ENCODE measurements at places on chromosomes 6 and 20. TPM values are rescaled to one million over a fixed set of nuclear protein-coding genes. Genes with fewer than 3 reads are reported as not detected.

DNA sequence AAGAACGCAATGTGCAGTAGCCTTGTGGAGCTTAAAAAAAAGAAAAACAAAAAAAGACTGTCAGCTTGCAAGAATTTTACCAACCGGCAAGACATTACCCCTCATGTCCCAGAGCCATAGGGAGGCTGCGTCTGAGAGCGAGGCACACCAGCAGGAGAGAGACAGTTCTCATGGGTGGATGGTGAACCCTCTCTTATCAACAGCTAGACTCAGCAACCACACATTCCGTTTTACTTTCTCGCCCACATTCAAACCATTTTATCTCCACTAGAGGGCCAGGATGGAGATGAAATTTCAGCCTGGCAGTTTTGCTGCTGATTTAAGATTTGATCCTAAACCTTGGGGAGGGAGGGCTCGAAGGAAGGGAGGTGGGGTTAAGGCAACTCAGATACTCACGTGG lies 247.0 kb downstream of the ATXN1 start:
- H3K27me3 ChIP-seq = no peaks in the 10 kb centered on the region
- H3K36me3 ChIP-seq = no peaks in the 10 kb centered on the region
- no peak overlapping the region for H3K4me3 ChIP-seq
- peak; percentile 36 for DNase-seq
- no peak overlapping the region for H3K27ac ChIP-seq

GRCh38 chr20:58619864-58620431 lies 31.1 kb upstream of the STX16 start:
- no peaks in the 10 kb centered on the region for H3K36me3 ChIP-seq
- no peak overlapping the region for H3K27ac ChIP-seq
- H3K4me3 ChIP-seq = no peak overlapping the region
- no peaks in the 10 kb centered on the region for H3K27me3 ChIP-seq
- peaks cover 4% of the 10 kb centered on the region for H3K4me1 ChIP-seq
- no peak for DNase-seq

DNA sequence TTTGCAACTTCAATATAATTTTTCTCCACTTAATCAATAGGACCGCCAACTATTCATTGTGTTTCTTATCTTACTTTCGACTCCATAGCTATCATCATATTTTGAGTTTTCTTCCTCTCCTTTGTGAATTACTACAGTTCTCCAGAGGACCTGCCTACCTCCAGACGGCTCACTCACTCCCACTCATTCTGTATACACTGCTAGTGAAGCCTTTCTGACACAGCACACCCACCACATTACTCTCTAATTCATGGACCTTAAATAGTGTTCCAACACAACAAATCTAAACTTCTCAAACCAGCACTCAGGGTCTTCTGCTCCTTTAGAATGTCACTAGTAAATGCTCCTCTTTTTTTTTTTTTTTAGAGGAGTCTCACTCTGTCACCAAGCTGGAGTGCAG lies 23.8 kb downstream of the FKBP5 start:
- DNase-seq = no peak
- H3K27me3 ChIP-seq = no peaks in the 10 kb centered on the region
- H3K36me3 ChIP-seq = no peaks in the 10 kb centered on the region
- H3K4me1 ChIP-seq = no peaks in the 10 kb centered on the region
- no peak overlapping the region for H3K27ac ChIP-seq

GRCh38 chr6:9250852-9251251 lies 815.5 kb upstream of the SLC35B3 start:
- H3K27ac ChIP-seq = no peak overlapping the region
- no peaks in the 10 kb centered on the region for H3K36me3 ChIP-seq
- H3K27me3 ChIP-seq = peaks cover 3% of the 10 kb centered on the region
- H3K4me1 ChIP-seq = no peaks in the 10 kb centered on the region
- no peak overlapping the region for H3K4me3 ChIP-seq
- DNase-seq = peak; percentile 77

GRCh38 chr6:107716688-107717089 lies 107.4 kb downstream of the SCML4 start:
- no peaks in the 10 kb centered on the region for H3K27me3 ChIP-seq
- no peaks in the 10 kb centered on the region for H3K4me1 ChIP-seq
- H3K36me3 ChIP-seq = no peaks in the 10 kb centered on the region
- no peak for DNase-seq

GRCh38 chr20:31968291-31969126 lies 558 bp downstream of the XKR7 start:
- peaks cover 3% of the 10 kb centered on the region for H3K4me1 ChIP-seq
- DNase-seq = peak; percentile 94
- peaks cover 79% of the 10 kb centered on the region for H3K27me3 ChIP-seq

GRCh38 chr6:11810039-11810541 lies 31.5 kb upstream of the ADTRP start:
- no peaks in the 10 kb centered on the region for H3K36me3 ChIP-seq
- no peaks in the 10 kb centered on the region for H3K27me3 ChIP-seq
- peaks cover 27% of the 10 kb centered on the region for H3K4me1 ChIP-seq

DNA sequence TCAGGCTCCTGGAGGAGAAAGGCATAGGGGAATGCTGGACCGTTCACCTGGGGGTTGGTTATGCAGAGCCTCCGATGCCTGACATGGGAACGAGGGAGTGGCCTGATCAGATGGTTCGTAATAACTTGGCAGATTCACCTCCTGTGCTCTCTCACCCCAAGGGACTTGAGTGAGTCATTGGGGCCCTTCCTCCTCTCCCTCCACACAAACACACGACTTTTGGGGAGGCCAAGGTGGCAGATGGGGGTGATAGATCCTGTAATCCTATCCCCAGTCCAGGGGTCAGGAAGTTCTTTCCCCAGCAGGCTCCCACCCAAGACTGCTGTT lies 45.6 kb upstream of the ARFGEF2 start:
- no peaks in the 10 kb centered on the region for H3K36me3 ChIP-seq
- no peaks in the 10 kb centered on the region for H3K4me1 ChIP-seq
- no peaks in the 10 kb centered on the region for H3K27me3 ChIP-seq

DNA sequence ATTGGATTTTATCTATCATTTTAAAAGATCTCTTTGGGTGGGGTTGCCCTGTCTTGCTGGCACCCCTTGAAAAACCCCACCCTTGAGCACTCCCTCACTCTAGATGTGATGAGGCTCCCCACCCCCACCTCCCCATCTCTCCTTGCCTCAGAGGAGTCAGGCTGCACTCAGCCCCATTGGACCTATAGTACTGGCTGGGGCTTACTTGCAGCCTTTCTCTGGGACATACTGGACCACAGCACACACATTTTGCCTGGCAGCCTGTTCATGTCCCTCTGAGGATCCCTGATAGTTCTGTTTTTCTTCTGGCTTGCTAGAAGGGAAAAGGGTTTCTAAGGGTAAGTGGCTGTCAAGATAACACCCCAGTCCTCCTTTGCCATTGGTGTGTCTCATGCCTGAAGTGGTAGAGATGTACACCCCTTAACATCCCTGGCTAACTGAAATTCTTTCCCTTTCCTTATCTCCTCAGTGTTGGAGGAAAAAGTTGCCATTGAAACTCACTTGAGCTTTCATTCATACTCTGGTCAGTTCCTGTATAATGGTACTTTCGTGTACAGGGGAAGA lies 553.4 kb upstream of the CITED2 start:
- no peak for DNase-seq
- peaks cover 14% of the 10 kb centered on the region for H3K4me1 ChIP-seq
- H3K36me3 ChIP-seq = no peaks in the 10 kb centered on the region
- no peak overlapping the region for H3K27ac ChIP-seq
- H3K27me3 ChIP-seq = no peaks in the 10 kb centered on the region

GRCh38 chr6:143426026-143426425 lies 24.5 kb downstream of the ADAT2 start:
- peaks cover 3% of the 10 kb centered on the region for H3K4me1 ChIP-seq
- H3K36me3 ChIP-seq = no peaks in the 10 kb centered on the region
- H3K4me3 ChIP-seq = no peak overlapping the region
- no peak for DNase-seq

GRCh38 chr6:118639054-118639964 lies 12.1 kb downstream of the CEP85L start:
- H3K4me3 ChIP-seq = no peak overlapping the region
- no peak for DNase-seq
- no peaks in the 10 kb centered on the region for H3K4me1 ChIP-seq
- no peaks in the 10 kb centered on the region for H3K27me3 ChIP-seq

DNA sequence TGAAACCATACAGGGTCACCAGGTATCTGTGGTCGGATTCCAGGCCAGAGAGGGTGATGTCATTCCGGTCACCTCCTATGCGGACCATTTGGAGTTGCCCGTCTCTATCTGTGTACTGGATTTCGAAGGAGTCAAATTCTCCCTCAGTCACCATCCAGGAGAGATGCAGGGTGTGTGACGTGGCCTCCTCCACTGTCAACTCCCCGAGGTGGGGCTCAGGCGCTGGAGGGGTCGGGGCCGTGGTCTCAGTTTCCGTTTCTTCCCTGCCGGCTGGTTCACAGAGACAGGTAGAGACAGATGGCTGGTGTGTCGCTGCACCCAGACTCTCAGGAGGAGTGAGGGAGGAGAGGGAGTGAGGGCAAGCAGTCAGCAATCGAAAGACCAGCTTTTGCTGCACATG lies 30.7 kb downstream of the CYP21A2 start:
- no peak overlapping the region for H3K4me3 ChIP-seq
- H3K36me3 ChIP-seq = no peaks in the 10 kb centered on the region
- H3K27ac ChIP-seq = no peak overlapping the region
- H3K4me1 ChIP-seq = no peaks in the 10 kb centered on the region
- no peak for DNase-seq

- no peak overlapping the region for H3K27ac ChIP-seq
- no peaks in the 10 kb centered on the region for H3K27me3 ChIP-seq
- peak; percentile 37 for DNase-seq
- H3K4me1 ChIP-seq = peaks cover 13% of the 10 kb centered on the region
- H3K4me3 ChIP-seq = no peak overlapping the region
These were observed 38.4 kb upstream of the ARHGAP18 start for GRCh38 chr6:129748212-129748900.

GRCh38 chr6:43310134-43310533 lies 1.5 kb upstream of the CRIP3 start:
- no peak overlapping the region for H3K4me3 ChIP-seq
- H3K36me3 ChIP-seq = no peaks in the 10 kb centered on the region
- no peak for DNase-seq

- no peak overlapping the region for H3K4me3 ChIP-seq
- no peak overlapping the region for H3K27ac ChIP-seq
- H3K36me3 ChIP-seq = no peaks in the 10 kb centered on the region
- H3K4me1 ChIP-seq = peaks cover 11% of the 10 kb centered on the region
These were observed 20.2 kb upstream of the TNFAIP3 start for GRCh38 chr6:137846772-137847313.

GRCh38 chr20:5833309-5833941 lies 83.2 kb downstream of the SHLD1 start:
- no peaks in the 10 kb centered on the region for H3K27me3 ChIP-seq
- no peak for DNase-seq
- no peaks in the 10 kb centered on the region for H3K36me3 ChIP-seq
- H3K4me3 ChIP-seq = no peak overlapping the region
- no peak overlapping the region for H3K27ac ChIP-seq
- no peaks in the 10 kb centered on the region for H3K4me1 ChIP-seq

DNA sequence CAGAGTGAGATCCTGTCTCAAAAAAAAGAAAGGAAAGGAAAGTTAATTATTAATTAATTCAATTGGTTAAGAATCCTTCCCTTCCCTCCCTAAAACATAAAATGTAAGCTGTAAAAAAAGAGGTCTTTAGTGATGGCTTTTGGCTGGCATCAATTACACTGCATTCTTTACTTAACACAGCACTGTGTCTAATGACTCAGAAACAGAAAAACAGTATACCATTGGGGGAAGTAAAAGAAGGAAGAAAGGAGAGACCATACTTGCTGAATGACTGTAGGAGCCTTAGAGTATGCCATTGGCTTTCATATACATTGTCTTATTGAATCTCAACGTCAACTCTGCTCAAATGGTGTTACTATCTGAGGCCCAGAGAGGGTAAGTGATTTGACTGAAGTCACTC lies 18.3 kb upstream of the CITED2 start:
- H3K4me3 ChIP-seq = no peak overlapping the region
- H3K4me1 ChIP-seq = peaks cover 8% of the 10 kb centered on the region
- peak overlapping the region; percentile 38 for H3K27ac ChIP-seq
- H3K36me3 ChIP-seq = no peaks in the 10 kb centered on the region

GRCh38 chr20:18276821-18277220 lies 11.5 kb upstream of the ZNF133 start:
- no peak overlapping the region for H3K4me3 ChIP-seq
- no peaks in the 10 kb centered on the region for H3K4me1 ChIP-seq
- peaks cover 10% of the 10 kb centered on the region for H3K27me3 ChIP-seq
- DNase-seq = peak; percentile 88
- H3K36me3 ChIP-seq = no peaks in the 10 kb centered on the region
- no peak overlapping the region for H3K27ac ChIP-seq

- DNase-seq = no peak
- no peak overlapping the region for H3K27ac ChIP-seq
- H3K36me3 ChIP-seq = no peaks in the 10 kb centered on the region
- H3K4me3 ChIP-seq = no peak overlapping the region
These were observed 143.7 kb downstream of the BTBD9 start for GRCh38 chr6:38495922-38496635.

- no peaks in the 10 kb centered on the region for H3K4me1 ChIP-seq
- H3K27me3 ChIP-seq = no peaks in the 10 kb centered on the region
- H3K36me3 ChIP-seq = no peaks in the 10 kb centered on the region
These were observed 19.3 kb upstream of the WFDC2 start for GRCh38 chr20:45450097-45450818.

DNA sequence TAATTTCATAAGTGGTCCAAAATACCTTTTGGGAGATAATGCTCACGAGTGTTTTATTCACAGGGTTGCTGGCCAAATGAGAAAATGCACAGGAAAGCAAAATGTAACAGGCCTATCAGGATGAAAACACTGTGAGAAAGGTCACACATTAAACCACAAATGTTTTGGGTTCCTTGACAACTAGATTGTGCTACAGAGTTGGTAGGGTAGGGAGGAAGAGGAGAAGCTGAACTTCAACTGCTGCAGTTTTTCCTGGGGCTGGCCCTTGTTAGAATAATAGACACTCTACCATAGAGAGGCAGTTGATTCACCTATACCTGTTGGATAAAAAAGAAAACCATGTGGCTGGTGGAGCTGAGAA lies 28.1 kb upstream of the PAQR8 start:
- H3K27ac ChIP-seq = peak overlapping the region; percentile 65
- peaks cover 41% of the 10 kb centered on the region for H3K4me1 ChIP-seq
- no peak for DNase-seq
- no peak overlapping the region for H3K4me3 ChIP-seq

GRCh38 chr6:24026050-24026449 lies 100.0 kb upstream of the NRSN1 start:
- no peaks in the 10 kb centered on the region for H3K36me3 ChIP-seq
- no peak overlapping the region for H3K27ac ChIP-seq
- H3K4me3 ChIP-seq = no peak overlapping the region
- no peaks in the 10 kb centered on the region for H3K4me1 ChIP-seq
- DNase-seq = no peak

DNA sequence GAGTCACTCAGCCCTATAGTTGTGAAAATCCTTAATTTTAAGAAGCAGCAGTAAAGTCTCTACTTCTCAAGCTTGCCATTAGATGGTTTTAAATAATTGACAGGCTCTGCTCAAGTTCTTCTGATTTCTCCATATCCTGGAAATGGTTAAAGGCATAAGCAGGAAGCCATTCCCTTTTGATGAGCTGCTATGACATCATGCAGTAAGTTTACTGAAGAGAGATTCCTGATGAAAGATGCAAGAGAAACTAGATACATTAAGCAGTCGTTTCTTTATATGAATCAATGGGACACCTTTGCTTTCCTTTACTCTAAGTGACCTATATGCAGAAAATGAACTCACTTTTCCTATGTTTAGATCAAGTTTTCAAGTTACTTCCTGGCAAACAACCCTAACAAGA lies 9.8 kb downstream of the POPDC3 start:
- no peak for DNase-seq
- peaks cover 6% of the 10 kb centered on the region for H3K27me3 ChIP-seq
- no peaks in the 10 kb centered on the region for H3K4me1 ChIP-seq
- H3K27ac ChIP-seq = no peak overlapping the region
- no peak overlapping the region for H3K4me3 ChIP-seq
- H3K36me3 ChIP-seq = no peaks in the 10 kb centered on the region

IL17F gene
- not detected for total RNA-seq

RNF144B gene
- total RNA-seq = 2.2 TPM

ALDH8A1 gene
- total RNA-seq = 11.0 TPM

SUMO4 gene
- 2.6 TPM for total RNA-seq

PI3 gene
- total RNA-seq = 4.8 TPM

BANF2 gene
- total RNA-seq = not detected

YTHDF1 gene
- 35.9 TPM for total RNA-seq

Measured in hepatocyte (in vitro differentiated cells).